Osteoblast (primary cell): ENCODE measurements at places on chromosomes 5 and 9.

GRCh38 chr5:40240111-40240510 lies 439.6 kb upstream of the PTGER4 start:
- no peak for DNase-seq

- DNase-seq = peak; percentile 6
These were observed 15.3 kb downstream of the ARPC5L start for GRCh38 chr9:124877021-124877782.

GRCh38 chr5:144710637-144711036 lies 540.0 kb downstream of the KCTD16 start:
- no peak for DNase-seq

GRCh38 chr5:4781299-4781698 lies 358.8 kb upstream of the ADAMTS16 start:
- DNase-seq = no peak

GRCh38 chr9:125839317-125839716 lies 92.1 kb downstream of the PBX3 start:
- DNase-seq = no peak
